ENCODE measurements at places on chromosomes 5 and 9. TPM values are rescaled to one million over a fixed set of nuclear protein-coding genes. Genes with fewer than 3 reads are reported as not detected.

DNA sequence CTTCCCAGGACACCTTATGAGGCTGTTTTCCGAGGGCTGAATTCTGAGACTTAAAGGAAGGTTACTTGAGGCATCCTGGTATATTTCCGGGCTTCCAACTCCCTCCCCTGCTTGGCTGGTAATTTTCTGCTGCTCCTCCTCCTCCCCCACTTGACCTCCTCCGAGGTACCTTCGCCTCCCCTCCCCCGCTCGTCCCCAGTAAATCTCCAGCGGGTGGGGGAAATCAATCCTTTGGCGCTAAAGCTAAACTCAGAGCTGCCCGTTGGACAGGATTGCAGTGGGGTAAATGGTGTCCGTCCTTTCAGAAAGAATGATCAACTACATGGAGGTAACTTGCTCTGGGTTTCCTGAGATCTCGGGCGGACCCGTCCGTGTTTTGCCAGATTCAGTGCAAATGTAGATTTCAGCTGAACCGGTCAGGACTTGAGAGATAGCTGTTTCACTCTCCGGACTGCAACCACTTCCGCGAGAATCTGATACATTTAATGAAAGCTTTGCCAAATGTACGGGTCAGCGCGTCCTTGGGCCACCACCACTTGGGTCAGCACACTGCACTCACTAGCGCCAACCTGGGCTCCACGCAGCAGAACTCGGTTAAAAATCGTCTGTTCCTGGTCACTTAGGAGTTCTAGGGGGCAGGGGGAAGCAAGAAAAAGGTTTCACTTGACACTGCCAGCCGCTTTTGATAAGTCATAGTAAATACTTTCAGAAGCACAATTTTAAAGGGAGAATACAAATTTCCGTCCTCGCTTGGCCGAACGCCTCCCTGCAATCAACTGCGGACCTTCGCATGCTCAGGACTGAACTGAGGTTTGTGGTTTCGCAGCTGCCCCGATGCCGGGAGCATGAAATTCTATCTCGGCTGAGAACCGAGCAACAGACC, 4.6 kb upstream of the ISL1 start:
- no peaks in the 10 kb centered on the region for H3K36me3 ChIP-seq
- DNase-seq = no peak
- H3K4me3 ChIP-seq = no peak overlapping the region
- peaks cover 39% of the 10 kb centered on the region for H3K4me1 ChIP-seq
- H3K27me3 ChIP-seq = peaks cover 90% of the 10 kb centered on the region
- no peak overlapping the region for H3K27ac ChIP-seq

- no peak overlapping the region for H3K27ac ChIP-seq
- DNase-seq = no peak
- H3K4me3 ChIP-seq = no peak overlapping the region
Measured at GRCh38 chr9:93077367-93077766, 18.6 kb upstream of the CARD19 start.

- no peaks in the 10 kb centered on the region for H3K36me3 ChIP-seq
- H3K4me1 ChIP-seq = no peaks in the 10 kb centered on the region
- DNase-seq = no peak
- no peak overlapping the region for H3K27ac ChIP-seq
Measured at GRCh38 chr9:4837261-4838188, 44.8 kb downstream of the RCL1 start.

Gene SOWAHA
- total RNA-seq = 0.44 TPM

Gene NAIP
- 29.6 TPM for total RNA-seq

Gene COL5A1
- total RNA-seq = 51.9 TPM

Data from tibial nerve (tissue), 4 donors.